ENCODE measurements at places on chromosomes 4 and X. TPM values are rescaled to one million over a fixed set of nuclear protein-coding genes. Genes with fewer than 3 reads are reported as not detected.

The PDCL2 gene
- total RNA-seq = not detected

The CLDN22 gene
- not detected for total RNA-seq

DNA sequence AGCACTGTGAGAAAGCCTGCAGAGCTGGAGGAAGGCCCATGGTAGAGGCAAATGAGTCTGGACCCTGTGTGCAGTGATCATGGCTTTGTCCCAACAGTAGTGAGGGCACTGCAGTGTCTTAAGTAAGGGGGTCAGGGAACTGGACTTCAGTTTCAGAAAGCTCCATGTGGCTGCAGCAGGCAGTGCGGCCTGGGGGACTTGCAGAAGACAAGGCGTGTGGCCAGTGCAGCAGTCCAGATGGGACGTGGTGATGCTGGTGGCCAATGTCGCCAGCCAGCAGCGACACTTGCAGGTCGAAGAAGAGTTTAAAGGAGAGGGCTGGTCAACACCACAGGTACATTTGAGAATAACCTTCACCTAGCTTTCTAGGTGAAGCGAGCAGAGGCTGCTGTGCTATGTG lies 113.4 kb downstream of the ZNF827 start:
- H3K27ac ChIP-seq = no peak overlapping the region
- peaks cover 9% of the 10 kb centered on the region for H3K4me1 ChIP-seq
- peaks cover 17% of the 10 kb centered on the region for H3K36me3 ChIP-seq

DNA sequence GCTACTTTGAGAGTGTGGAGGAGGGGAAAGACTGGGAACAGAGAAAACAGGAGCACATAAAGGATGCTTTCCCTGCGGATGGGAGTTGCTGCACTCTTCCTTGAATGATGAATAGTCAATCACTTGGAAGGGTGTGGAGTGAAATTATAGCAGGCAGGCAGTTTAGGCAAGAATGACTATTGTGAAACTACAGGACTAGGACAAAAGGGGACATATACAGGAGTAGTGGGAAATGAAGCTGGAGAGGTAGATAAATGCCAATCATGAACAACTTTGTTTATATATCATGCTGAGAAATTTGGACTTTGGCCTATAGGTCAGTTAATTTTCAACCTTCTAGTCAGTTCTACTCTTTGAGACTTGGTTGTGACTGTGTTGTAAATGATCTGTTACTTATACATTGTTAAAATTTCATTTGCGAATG lies 76.9 kb downstream of the PAQR3 start:
- H3K4me1 ChIP-seq = peaks cover 10% of the 10 kb centered on the region
- no peaks in the 10 kb centered on the region for H3K27me3 ChIP-seq
- no peak for DNase-seq
- H3K27ac ChIP-seq = no peak overlapping the region
- peaks cover 11% of the 10 kb centered on the region for H3K36me3 ChIP-seq
- H3K4me3 ChIP-seq = no peak overlapping the region
